Tibial nerve (tissue), 4 donors: ENCODE measurements at places on chromosomes 5 and 9. TPM values are rescaled to one million over a fixed set of nuclear protein-coding genes. Genes with fewer than 3 reads are reported as not detected.

GRCh38 chr5:6859023-6859422 lies 145.8 kb downstream of the TENT4A start:
- H3K27me3 ChIP-seq, result no peaks in the 10 kb centered on the region
- no peak overlapping the region for H3K27ac ChIP-seq
- DNase-seq, result no peak
- no peaks in the 10 kb centered on the region for H3K4me1 ChIP-seq

GRCh38 chr5:39062530-39062929 lies 11.7 kb downstream of the RICTOR start:
- no peak overlapping the region for H3K27ac ChIP-seq
- H3K4me3 ChIP-seq, result no peak overlapping the region
- H3K36me3 ChIP-seq, result peaks cover 21% of the 10 kb centered on the region
- H3K4me1 ChIP-seq, result no peaks in the 10 kb centered on the region

DNA sequence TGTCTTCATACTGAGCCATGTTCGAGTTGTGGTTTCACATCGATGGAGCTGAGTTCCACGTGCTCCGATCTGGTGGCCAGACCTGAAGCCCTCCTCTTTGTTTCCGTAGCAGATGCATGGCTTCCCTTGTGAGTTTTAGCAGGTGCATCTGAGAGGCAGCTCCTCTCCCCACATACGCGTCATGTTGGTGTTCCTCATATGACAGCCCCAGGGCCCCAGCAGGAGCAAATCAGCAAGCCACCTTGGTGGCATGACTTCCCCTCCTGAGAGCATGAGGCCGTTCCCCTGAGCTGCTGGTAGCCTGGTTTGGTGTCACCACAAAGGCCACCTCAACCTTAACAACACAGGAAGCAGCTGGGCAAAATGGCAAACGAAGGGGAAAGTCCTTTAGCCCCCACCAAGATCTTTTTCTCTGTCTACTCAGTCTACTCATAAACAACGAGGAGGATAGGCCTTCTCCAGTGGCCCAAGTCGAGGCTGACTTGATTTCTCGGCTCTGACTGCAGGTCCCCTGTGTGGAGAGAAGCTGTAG lies 5.9 kb downstream of the CYFIP2 start:
- no peaks in the 10 kb centered on the region for H3K27me3 ChIP-seq
- peak overlapping the region; percentile 71 for H3K27ac ChIP-seq

DNA sequence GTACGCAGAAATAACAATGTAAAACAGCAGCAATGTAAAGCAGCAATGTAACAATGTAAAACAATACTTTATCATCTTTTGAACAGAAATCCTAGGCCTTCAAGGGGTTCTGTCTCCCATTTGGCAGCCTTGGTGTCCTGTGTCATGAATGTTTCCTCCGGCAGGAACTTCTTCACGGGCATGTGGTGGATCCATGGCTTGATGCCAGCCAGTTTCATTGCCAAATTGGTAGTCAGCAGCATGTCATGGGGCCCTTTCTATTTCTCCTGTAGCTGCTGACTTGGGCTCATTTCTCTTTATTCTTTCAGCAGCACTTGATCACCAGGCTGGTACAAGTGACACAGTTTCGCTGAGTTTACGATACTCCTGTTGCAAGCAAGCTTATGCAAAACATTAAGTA lies 275.3 kb downstream of the HTR1A start:
- H3K36me3 ChIP-seq, result no peaks in the 10 kb centered on the region
- DNase-seq, result no peak
- H3K27ac ChIP-seq, result no peak overlapping the region
- no peaks in the 10 kb centered on the region for H3K27me3 ChIP-seq

DNA sequence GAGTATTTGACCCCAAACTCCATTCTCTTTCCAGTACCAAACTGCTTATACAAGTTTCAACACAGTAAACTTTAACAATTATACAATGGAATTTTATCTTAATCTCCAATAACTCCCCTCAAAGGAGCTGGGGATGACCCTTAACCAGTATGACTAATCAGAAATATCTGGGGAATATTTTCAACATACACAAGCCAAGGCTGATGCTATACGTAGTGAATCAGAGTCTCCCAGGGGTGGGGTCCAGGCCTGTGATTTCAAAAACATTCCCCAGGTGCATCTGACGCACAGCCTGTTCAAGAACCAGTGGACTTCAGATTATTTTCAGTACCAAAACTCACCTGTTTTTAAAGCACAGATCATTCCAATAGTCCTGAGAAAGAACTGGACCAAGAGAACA lies 11.8 kb upstream of the SEMA5A start:
- DNase-seq, result no peak
- no peaks in the 10 kb centered on the region for H3K27me3 ChIP-seq
- H3K36me3 ChIP-seq, result no peaks in the 10 kb centered on the region
- H3K27ac ChIP-seq, result no peak overlapping the region
- no peak overlapping the region for H3K4me3 ChIP-seq

DNA sequence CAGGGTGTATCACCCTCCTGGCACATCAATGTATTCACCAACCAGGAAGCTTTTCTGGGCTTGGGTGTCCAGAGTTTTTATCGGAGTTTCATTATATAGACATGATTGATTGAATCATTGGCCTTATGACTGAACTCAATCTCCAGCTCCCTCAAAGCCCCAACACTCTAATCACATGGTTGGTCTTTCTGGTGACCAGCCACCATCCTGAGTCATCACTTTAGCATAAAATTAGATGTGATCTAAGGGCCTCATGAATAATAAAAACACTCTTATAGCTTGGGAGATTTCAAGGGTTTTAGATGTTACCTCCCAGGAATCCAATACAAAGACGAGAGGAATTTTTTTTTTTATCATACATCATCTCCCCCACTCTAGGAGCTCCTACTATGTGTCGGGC lies 7.7 kb upstream of the PBX3 start:
- H3K27me3 ChIP-seq, result no peaks in the 10 kb centered on the region
- DNase-seq, result no peak
- no peaks in the 10 kb centered on the region for H3K4me1 ChIP-seq
- H3K27ac ChIP-seq, result no peak overlapping the region
- no peak overlapping the region for H3K4me3 ChIP-seq

DNA sequence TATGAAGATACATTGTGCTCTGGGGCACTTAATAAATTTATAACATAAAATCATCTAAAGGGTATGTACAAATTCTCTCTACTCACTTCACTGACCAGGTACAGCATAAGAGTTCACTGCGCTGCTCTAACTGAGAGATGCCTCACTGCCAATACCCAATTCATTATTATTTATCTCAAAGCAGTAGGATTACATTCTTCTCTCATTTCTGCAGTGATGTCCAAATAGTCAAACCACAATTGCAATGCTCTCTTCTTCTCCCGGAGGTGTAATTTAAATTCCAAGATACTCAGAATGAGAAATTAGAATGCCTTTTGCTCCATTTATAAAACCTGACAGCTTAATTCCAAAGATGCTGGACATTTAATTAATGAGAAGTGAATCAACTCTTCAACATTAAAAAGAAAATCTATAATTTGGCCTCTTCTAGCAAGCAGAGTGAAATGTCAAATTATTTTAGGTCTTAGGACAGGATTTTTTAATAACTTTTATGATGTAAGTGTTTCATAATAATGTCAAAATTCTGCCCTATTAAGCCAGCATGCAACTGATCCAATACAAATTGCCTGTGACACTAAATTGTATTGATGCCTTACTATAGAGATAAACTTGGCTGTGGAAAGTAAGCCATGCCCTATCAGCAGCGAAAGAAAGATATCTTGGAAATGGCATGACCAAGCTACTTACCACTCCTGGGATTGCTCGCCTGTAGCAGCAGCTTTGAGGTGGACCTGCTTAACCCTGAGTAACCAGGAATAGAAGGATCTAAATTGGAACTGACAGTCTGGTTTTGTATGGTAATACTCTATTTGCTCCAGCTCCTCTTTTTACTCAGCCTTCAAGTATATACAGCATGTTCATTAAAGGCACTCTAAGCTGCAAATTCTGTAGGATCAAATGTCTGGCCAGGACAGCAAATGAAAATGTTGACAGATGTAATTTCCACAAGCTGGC lies 374.2 kb upstream of the TYRP1 start:
- H3K27ac ChIP-seq, result no peak overlapping the region
- no peaks in the 10 kb centered on the region for H3K4me1 ChIP-seq
- no peak for DNase-seq
- no peak overlapping the region for H3K4me3 ChIP-seq
- H3K27me3 ChIP-seq, result no peaks in the 10 kb centered on the region

- H3K4me1 ChIP-seq, result peaks cover 15% of the 10 kb centered on the region
- H3K4me3 ChIP-seq, result no peak overlapping the region
- H3K36me3 ChIP-seq, result no peaks in the 10 kb centered on the region
- no peak for DNase-seq
Observed at GRCh38 chr5:124704594-124705284, 41.7 kb downstream of the ZNF608 start.

Gene KCNIP1
- not detected for total RNA-seq

- peak; percentile 70 for DNase-seq
- no peak overlapping the region for H3K4me3 ChIP-seq
- peaks cover 3% of the 10 kb centered on the region for H3K4me1 ChIP-seq
- no peaks in the 10 kb centered on the region for H3K36me3 ChIP-seq
Observed at GRCh38 chr5:15003511-15003920, 131.9 kb upstream of the ANKH start.
